A549 treated with Hydrocortisone at 1 μM for 4 hours (cell line): ENCODE measurements at places on chromosomes 11 and 22. TPM values are rescaled to one million over a fixed set of nuclear protein-coding genes. Genes with fewer than 3 reads are reported as not detected.

Gene TBX10
- not detected in 5 replicates for total RNA-seq

Gene TRIM29
- 24.4 to 26.6 TPM (median 25.6 TPM) in 5 replicates for total RNA-seq

Gene HEPHL1
- total RNA-seq, result not detected in 5 replicates

Gene HPX
- 0.48 to 0.66 TPM (median 0.51 TPM) in 5 replicates for total RNA-seq

Gene TMA7B
- not detected in 5 replicates for total RNA-seq

Gene OR4A16
- total RNA-seq, result not detected in 5 replicates

Gene CHRM4
- 0.25 to 0.86 TPM (median 0.55 TPM) in 5 replicates for total RNA-seq

Gene CD6
- 0.08 to 0.22 TPM (median 0.21 TPM) in 5 replicates for total RNA-seq

Gene HBB
- not detected in 5 replicates for total RNA-seq

Gene P4HA3
- 39.0 to 62.7 TPM (median 53.8 TPM) in 5 replicates for total RNA-seq

Gene BIRC2
- total RNA-seq, result 29.0 to 39.8 TPM (median 29.9 TPM) in 5 replicates

Gene EMID1
- total RNA-seq, result 0.15 to 0.61 TPM (median 0.48 TPM) in 5 replicates

Gene TEAD1
- 45.9 to 85.1 TPM (median 73.5 TPM) in 5 replicates for total RNA-seq
